AG04450 (cell line): ENCODE measurements at places on chromosomes 2 and 18. TPM values are rescaled to one million over a fixed set of nuclear protein-coding genes. Genes with fewer than 3 reads are reported as not detected.

GRCh38 chr2:48750128-48750739 lies 5.3 kb downstream of the LHCGR start:
- no peak for DNase-seq

Gene PCARE
- not detected in 2 replicates for polyA plus RNA-seq

DNA sequence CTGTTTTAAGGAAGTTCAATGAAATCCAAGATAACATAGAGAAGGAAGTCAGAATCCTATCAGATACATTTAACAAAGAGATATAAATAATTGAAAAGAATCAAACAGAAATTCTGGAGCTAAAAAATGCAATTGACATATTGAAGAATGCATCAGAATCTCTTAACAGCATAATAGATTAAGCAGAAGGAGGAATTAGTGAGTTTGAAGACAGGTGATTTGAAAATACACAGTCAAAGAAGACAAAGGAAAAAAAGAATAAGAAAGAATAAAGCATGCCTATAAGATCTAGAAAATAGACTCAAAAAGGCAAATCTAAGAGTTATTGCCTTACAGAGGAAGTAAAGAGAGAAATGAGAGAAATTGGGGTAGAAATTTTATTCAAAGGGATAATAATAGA lies 204.1 kb downstream of the SS18 start:
- DNase-seq, result no peak

Gene LOXHD1
- polyA plus RNA-seq, result not detected in 2 replicates

GRCh38 chr2:10260130-10260529 lies 42.6 kb upstream of the HPCAL1 start:
- DNase-seq, result no peak

DNA sequence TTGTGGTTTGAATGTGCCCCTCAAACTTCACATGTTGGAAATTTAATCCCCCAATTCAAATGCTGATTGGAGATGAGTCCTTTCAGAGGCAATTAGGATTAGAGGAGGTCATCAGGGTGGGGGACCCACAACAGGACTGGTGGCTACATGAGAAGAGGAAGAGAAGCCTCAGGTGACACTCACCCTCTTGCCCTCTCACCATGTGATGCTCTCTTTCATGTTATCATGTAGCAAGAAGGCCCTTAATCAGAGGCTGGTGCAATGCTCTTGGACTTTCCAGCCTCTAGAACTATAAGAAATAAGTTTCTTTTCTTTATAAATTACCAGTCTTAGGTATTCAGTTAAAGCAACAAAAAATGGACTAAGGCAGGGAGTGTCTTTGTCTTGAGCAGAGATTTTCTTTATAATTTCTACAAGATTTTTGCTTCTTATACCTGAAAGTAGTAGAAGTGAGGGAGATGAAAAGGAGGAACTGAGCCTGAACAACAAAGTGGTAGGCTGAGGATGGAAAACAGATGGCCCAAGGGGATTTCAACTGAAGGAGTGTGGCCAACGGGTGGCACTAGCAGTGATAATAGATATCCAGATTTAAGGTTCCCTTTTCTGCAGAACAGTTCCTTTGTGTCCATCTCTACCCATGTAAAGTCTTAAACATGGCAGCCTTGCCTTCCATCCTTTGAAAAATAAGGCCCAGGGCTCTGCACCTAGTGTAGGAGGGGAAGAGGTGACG lies 49.2 kb upstream of the TGIF1 start:
- no peak for DNase-seq

DNA sequence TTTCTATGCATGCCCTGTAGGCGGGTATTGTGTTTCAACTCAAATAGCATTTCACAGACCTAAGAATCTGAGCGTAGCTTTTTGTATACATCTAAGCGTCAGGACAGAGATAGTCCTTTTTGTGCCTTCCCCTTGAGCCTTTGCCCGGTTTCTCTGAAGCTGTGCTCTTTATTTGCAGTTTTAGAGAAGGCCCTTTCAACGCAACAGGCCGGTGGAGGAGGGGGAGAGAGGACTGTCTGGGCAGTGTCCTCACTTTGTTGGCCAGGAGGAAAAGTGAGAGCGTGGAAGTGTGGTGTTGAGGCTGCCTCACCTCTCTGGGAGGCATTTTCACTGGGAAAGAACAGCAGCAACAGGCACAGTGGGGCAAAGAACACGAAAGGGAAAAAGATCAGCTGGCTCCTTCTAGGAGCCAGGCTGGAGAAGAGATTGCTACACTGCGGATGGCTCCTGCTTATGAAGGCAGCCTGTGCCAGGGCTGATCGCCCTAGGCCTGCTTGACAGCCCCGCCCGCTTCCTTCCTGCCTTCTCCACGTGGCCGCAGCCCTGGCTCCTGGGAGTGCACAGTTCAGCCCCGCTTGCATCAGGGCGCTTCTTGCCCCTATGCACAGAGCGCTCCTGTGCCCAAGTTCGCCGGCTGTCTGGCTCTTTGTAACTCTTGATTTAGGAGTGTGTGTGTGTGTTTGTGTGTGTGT lies 195.6 kb upstream of the POU3F3 start:
- no peak for DNase-seq

GRCh38 chr2:27591745-27592144 lies 8.9 kb downstream of the ZNF512 start:
- no peak for DNase-seq
